Activated T-cell treated with anti-CD3 and anti-CD28 coated beads, Interleukin-2, amount 50 U/mL, for 72 hours (primary cell): ENCODE measurements at places on chromosomes 7 and 10.

DNA sequence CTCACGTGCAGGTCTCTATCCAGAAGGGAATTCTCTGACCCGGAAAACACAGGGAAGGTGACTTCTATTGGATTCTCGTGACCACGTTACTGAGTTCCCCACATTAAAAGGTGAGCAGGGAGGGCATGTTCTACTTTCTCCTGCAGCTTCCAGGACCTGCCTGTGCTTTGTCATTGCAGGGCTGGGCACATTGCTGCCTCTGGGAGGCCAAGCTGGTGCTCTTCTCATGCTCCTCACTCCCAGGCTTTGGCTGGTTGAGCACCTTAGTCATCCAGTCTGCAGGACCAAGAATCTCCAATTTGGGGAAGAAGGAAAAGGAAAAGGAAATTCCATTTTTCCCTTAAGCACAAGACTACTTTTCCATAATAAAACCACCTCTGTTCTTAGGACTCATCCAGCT, 86.5 kb upstream of the TMEM72 start:
- DNase-seq, result no peak

GRCh38 chr10:31315453-31315852, 3.6 kb upstream of the ZEB1 start:
- no peak for DNase-seq

DNA sequence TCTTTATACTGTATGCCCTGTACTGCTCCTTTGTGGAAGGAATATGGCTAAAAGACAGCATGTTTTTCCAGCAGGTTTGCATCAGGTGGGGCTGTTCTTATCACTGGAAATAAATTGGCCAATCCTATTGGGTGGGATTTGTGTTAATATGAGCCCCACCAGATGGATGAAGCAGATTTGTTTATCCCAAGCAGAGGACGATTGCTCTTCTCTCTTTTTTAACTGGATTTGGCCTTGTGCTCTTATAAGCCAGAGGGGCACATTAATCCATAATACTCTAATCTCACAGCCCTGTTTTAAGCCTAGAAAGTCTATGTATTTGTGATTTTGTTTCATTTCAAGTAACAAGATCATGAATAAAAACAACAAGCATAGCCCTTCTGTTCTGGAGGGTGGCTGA, 240.1 kb upstream of the ADARB2 start:
- DNase-seq, result no peak

- no peak for DNase-seq
These were observed 121.1 kb downstream of the HGF start for GRCh38 chr7:81648716-81649115.

DNA sequence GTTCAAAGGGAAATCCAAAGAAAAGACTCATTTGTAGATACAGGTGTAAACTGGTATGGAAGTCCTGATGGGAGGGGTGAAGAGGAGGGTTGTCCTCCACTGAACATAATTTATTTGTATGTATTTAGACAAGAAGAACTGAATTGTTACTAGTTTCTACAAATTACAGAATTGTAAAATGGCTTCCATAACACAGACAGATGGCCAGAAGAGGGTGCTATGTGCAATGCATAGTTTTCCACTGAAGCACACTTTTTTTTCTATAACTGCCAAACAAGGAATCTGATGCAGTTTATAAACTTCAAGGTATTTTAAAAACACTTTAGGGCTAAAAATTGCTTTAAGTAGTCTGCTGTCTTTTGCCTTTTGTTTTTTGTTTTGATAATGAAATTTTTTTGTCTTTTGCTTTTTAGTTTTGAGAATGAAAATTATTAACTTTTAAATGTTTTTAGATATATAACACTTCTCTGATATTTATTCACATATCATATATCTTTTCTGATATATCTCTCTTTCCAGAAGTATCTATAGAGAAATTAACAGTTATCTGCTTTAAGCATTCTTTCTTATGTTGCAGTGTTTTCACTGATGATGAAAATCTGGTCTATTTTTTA, 58.5 kb downstream of the PHYHIPL start:
- DNase-seq, result no peak

DNA sequence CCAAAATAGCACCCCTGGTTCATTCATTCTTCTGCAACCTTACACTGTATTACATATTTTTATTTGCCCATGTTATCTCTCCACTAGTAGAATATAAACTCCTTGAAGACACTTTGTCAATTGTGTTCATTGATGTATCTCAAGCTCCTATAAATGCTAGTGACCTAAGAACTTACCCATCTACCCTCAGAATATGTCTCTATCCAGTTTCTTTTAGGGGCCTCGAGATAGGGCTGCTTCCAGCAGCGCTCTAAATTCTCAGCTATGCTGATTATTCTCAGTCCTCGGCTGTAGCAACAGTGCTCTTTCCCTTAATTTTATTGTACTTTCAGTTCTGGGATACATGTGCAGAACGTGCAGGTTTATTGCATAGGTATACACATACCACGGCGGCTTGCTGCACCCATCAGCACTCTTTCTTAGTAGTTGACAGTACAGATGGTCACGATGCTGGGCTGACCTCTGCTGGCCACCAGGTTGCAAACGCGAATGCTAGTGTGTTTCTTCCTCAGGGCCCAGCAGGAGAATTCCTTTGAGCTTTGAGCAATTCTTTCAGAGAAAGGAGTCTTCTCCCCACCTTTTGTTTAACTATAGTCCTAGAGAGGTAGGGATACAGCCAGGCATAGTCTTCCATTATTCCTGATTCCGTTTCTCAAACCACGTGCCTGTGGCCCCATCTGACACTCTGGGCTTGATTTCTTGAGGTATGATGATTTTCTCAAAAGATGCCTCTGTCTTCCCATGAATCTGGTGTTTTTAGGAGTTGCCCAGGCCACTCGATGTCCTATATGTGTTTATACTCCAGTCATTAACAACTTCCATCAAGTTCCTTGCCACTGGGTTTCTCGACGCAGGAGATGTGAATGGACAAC, 49.1 kb upstream of the CDC14C start:
- DNase-seq, result no peak

DNA sequence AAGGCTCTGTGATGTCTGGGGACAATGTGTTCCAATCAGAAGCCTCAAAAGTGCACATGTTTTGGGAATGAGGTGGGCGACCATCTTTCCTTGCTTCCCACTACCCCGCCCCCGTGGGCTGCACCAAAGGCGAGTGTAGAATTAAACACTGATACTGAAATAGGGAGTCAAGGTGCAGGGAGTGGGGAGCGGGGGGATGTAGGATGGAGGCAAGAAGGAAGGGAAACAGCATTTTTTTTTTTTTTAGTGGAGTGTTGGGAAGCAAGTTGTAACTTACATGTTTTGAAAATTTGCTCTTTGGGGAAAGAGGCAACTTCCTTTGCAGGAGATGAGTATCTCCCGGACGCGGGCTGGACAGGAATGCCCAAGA, 484 bp upstream of the DLX5 start:
- DNase-seq, result no peak

- no peak for DNase-seq
These were observed 244.8 kb downstream of the BAMBI start for GRCh38 chr10:28922127-28922526.

GRCh38 chr10:43254199-43254730, 12.6 kb downstream of the RASGEF1A start:
- DNase-seq, result peak; percentile 25

DNA sequence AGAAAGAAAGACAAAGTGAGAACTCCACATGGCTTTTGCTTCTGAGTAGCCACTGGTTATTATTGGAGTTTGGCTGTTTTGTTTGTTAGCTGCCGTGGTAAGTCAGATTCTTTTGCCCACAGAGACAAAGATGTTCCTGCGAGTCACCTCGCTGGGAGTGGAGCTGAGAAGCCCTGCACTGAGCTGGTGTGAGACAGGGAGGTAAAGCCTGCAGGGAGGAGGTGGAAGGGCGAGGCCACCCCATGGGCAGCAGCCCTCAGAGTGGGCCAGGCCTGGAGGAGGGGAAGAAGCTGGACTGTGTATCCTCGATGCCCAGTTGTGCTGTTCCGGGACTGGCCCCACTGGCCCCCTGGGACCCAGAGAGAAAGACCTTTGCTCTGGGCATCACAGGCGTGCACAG, 14.3 kb upstream of the NOM1 start:
- DNase-seq, result no peak

- DNase-seq, result no peak
These were observed 7.5 kb downstream of the RABGEF1 start for GRCh38 chr7:66747881-66748511.

- DNase-seq, result peak; percentile 26
These were observed 40.6 kb upstream of the SRGN start for GRCh38 chr10:69047111-69047832.

GRCh38 chr7:69539531-69539930, 58.7 kb upstream of the AUTS2 start:
- DNase-seq, result no peak

DNA sequence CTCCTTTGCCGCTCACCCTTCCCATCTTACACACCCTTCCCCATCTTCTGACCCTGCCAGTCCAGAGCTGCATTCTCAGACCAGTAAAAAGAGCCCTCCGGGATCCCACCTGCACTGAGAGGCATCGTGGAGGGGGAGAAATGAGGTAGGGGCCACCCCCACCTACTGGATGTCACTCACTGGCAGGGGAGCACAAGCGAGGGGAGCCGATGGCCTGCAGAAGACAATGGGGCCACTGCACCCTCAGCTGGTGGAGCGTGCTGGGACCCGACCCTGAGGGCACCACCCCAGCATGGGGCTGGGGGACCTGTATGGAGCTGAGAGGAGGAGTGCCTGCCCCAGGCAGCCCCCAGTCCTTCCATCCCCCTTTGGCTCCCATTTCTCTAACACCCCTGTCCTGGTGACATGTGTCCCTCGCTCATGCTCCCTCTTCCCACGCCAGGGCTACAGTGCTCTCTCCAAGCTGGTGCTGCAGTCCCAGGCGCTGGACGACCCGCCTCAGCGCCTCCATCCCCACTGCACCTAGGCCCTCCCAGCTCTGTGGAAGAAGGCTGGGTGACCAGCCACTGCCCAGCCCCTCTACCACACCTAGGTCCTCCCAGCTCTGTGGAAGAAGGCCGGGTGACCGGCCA, 49.8 kb downstream of the RASGEF1A start:
- no peak for DNase-seq

GRCh38 chr10:117477211-117477947, 65.2 kb upstream of the EMX2 start:
- DNase-seq, result no peak

- peak; percentile 75 for DNase-seq
These were observed 15.1 kb downstream of the PRSS2 start for GRCh38 chr7:142785841-142786250.

DNA sequence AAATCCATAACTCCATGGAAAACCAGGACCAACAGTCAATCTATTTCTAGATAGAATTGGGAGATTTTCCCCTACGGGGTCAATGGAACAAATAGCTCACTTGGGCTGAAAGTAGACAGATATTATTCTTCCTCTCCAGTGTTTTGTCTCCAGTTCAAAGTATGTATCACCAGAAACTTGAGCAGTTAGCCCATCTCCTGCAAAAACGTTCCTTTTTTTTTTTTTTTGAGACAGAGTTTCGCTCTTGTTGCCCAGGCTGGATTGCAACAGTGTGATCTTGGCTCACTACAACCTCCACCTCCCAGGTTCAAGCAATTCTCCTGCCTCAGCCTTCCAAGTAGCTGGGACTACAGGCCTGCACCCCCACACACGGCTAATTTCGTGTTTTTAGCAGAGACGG, 390.0 kb upstream of the AUTS2 start:
- no peak for DNase-seq

- DNase-seq, result no peak
These were observed 154.3 kb downstream of the ZNF365 start for GRCh38 chr10:62528441-62528840.

- peak; percentile 23 for DNase-seq
These were observed 1.8 kb downstream of the SEPTIN7 start for GRCh38 chr7:35802649-35803048.

- DNase-seq, result peak; percentile 70
These were observed 4.4 kb downstream of the ZNF655 start for GRCh38 chr7:99562832-99563231.

GRCh38 chr10:62053860-62054259, 152.4 kb downstream of the ARID5B start:
- no peak for DNase-seq

- DNase-seq, result no peak
These were observed 51.8 kb downstream of the ANLN start for GRCh38 chr7:36441344-36442022.

GRCh38 chr7:45575501-45576248, 1.5 kb downstream of the ADCY1 start:
- no peak for DNase-seq

DNA sequence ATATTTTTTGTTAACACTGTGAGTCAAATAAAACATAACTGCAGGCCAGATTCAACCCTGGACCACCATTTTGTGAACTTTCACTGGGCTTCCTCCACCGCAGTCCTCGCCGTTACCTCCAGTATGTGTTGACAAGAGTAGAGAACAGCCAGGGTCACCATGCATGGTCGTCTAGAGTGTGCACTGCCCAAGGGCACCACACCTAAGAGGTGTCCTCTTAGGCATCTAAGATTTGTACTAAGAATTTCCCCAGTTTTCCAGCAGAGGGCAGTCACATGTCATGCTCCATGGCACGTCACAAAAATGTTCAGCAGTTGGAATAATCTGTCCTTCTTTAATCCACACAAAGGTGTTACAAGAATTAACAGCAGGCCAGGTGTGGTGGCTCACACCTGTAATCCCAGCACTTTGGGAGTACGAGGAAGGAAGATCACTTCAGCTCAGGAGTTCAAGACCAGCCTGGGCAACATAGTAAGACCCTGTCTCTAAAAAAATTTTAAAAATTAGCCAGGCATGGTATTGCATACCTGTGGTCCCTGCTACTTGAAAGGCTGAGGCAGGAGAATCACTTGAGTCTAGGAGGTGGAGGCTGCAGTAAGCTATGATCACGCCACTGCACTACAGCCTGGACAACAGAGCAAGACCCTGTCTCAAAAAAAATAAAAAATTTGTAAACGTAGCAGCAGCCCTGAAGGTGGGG, 71.2 kb upstream of the FOXK1 start:
- DNase-seq, result peak; percentile 47

GRCh38 chr7:26777385-26777784, 87.0 kb downstream of the SKAP2 start:
- DNase-seq, result no peak

DNA sequence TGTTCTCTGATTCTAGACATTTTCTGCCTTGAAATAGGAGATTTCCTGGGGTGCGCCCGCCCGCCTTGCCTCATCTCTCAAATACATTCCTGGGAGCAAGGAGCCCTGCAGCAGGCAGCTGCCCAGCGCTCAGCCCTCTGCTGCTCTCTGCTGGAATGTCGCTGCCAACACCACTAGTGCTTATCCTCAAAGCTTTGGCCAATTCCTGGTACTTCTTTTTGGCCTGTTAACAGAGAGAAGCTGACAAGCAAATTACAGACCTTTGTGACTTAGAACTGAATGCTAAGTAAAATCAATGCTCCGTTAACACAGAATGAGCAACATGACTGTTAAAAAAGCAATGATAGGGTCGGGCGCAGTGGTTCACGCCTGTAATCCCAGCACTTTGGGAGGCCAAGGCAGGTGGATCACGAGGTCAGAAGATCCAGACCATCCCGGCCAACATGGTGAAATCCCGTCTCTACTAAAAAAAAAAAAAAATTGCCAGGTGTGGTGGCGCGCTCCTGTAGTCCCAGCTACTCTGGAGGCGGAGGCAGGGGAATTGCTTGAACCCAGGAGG, 41.9 kb upstream of the SYPL1 start:
- peak; percentile 75 for DNase-seq

GRCh38 chr7:155789001-155789725, 23.1 kb downstream of the SHH start:
- DNase-seq, result no peak
